ENCODE measurements at places on chromosomes 13 and 19.

DNA sequence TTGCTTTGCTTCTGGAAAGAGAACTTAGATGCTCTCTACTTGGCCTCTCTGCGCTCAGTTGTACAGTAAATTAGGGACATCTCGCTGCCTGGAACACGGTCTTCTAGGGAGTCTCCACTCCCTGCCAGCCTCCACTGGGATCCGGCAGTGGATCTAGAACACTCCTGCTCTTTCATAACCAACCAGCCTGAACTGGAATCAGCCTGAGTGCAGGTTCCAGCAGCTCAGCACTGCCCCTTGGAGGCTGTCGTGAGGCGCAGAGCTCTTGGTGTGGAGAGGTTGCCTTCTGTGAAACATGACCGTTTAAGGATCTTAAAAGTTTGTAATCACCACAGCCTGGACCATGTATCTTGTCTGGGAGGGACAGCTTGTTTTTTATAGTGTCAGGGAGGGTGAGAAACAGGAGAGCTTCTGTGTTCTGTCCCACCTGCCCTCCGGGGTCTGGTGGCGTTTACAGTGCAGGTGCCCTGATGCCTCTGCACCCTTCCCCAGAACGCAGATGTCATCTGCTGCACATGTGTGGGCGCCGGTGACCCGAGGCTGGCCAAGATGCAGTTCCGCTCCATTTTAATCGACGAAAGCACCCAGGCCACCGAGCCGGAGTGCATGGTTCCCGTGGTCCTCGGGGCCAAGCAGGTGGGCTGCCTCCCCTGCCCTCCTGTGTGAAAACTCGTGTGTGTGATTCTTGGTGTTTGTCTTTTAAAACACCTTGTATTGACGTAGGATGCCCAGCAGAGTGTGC, 24.8 kb downstream of the UPF1 start:
- DNase-seq = no peak

- DNase-seq = peak; percentile 2
Observed at GRCh38 chr13:38223089-38223488, 126.6 kb upstream of the UFM1 start.

DNA sequence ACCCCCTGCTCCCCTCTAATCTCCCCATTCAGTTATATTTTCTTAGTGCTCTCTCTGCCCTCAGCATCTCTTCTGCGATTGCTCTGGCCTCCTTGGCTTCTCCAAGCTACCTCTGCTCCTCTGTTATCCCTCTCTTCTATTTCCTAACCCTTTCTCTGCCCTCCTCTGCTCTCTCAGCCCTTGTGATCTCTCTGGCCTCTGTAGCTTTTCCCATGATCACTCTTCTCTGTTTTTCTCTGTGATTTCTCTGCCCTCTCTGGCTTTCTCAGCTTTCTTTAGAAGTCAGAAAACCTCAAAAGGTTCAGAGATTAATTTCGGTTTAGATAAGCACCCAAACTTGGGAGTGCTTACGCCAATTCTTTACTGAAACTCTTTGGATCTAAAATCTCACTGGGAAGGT, 795.0 kb downstream of the DIAPH3 start:
- no peak for DNase-seq

DNA sequence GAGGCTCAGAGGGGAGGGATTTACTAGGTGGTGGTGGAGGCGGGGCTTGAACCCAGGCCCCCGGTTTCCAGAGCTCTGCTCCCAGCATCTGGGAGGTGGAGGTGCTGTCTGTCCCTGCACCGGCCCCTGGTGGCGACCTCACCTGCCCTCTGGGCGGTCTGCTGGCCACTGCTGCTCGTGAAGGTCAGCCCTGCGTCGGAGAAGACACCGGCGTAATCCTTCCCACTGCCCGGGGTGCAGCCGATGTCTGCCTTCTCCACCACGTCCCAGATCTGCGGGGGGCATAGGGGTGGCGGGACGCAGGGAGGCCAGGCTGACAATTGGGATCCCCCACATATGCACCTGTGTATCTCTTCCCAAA, 12.8 kb downstream of the C3 start:
- DNase-seq = no peak

- no peak for DNase-seq
Observed at GRCh38 chr19:28971513-28971912, 241.4 kb downstream of the UQCRFS1 start.

- DNase-seq = no peak
Observed at GRCh38 chr13:29530901-29531300, 64.6 kb downstream of the SLC7A1 start.

DNA sequence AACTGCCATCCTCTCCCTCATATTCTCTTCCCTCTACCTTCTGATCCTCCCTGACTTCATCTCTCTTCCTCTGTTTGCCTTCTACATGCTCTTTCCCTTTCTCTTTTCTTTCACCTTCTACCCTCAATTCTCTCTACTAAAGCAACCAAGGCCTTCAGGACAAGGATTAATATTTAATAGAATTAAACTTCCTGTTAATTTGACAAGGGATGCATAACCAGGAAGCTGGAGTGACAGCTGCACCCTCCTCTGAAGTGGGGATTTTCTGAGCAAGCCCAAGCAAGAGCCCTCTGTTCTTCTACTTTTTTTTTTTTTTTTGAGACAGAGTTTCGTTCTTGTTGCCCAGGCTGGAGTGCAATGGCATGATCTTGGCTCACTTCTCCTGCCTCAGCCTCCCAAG, 63.4 kb upstream of the MED4 start:
- no peak for DNase-seq

- no peak for DNase-seq
Observed at GRCh38 chr13:86446311-86446710, 647.1 kb upstream of the SLITRK6 start.

- peak; percentile 86 for DNase-seq
Observed at GRCh38 chr19:32223595-32224370, 121.6 kb upstream of the ZNF507 start.

GRCh38 chr19:16301999-16302694, 22.5 kb upstream of the KLF2 start:
- no peak for DNase-seq

DNA sequence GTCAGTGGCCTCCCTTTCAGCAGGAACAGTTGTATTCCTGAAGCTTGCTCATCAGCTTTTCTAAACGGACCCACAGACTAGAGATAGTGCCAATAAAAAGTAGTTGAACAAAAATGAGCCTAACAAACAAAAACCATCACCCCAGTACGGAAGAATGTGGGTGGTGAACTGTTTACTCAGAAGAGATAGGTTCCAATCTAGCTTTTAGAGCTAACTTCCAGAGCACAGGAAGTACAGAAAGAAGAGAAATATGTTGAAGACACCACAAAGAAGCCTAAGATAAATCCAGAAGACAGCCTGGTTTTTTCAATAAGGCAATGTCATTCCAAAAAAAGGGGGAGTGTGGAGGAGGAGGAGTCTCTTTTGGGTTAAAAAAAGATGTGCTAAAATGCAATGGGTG, 2.8 kb upstream of the LMO7 start:
- DNase-seq = no peak

- DNase-seq = peak; percentile 62
Observed at GRCh38 chr19:6066661-6067646, 43.3 kb downstream of the RFX2 start.

- no peak for DNase-seq
Observed at GRCh38 chr13:50203256-50203941, 188.2 kb downstream of the KCNRG start.

DNA sequence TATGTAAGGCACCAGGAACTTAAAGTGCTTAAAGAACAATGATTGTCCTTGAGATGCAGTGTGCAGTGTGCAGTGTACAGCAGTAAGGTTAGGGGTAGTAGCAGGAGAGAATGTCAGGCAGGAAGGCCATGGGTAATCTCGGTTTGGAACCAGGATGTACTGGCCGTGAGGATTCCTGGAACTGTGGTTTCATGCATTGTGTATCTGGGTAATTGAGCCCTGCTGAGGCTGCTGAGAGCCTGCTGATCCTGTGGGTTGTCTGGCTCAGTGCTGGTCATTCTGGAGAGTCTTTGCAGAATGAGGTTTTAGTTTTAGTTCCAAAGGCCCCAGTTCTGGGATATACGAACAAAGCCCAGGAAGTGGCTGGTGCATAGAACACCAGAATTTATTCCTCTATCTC, 71.0 kb downstream of the ZNF568 start:
- no peak for DNase-seq

DNA sequence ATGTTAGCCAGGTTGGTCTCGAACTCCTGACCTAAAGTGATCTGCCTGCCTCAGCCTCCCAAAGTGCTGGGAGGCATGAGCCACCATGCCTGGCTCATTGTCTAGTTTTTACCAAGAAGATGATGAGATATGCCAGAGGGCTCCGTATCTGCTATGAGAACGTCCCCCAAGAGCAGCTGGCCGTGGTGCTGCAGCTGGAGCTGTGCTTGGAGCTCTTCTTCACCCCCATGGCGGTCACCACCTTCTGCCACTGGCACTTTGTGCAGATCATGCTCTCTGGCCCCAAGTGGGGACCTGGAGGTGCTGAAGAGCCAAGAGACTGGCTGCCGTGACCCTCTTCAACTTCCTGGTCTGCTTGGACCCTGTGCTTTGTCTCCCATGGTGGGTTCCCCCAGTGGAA, 36.8 kb downstream of the GPR42 start:
- DNase-seq = no peak

- peak; percentile 20 for DNase-seq
Observed at GRCh38 chr13:39455521-39456175, 147.3 kb downstream of the LHFPL6 start.

All from hematopoietic multipotent progenitor cell treated with erythropoietin and hydrocortisone succinate and interleukin-3 and kit ligand, for 8 days (in vitro differentiated cells).